ENCODE measurements at places on chromosomes 4 and X.

GRCh38 chr4:168390041-168390440 lies 71.5 kb upstream of the DDX60 start:
- no peak for DNase-seq

GRCh38 chr4:87506974-87507701 lies 22.0 kb downstream of the SPARCL1 start:
- DNase-seq, result no peak

DNA sequence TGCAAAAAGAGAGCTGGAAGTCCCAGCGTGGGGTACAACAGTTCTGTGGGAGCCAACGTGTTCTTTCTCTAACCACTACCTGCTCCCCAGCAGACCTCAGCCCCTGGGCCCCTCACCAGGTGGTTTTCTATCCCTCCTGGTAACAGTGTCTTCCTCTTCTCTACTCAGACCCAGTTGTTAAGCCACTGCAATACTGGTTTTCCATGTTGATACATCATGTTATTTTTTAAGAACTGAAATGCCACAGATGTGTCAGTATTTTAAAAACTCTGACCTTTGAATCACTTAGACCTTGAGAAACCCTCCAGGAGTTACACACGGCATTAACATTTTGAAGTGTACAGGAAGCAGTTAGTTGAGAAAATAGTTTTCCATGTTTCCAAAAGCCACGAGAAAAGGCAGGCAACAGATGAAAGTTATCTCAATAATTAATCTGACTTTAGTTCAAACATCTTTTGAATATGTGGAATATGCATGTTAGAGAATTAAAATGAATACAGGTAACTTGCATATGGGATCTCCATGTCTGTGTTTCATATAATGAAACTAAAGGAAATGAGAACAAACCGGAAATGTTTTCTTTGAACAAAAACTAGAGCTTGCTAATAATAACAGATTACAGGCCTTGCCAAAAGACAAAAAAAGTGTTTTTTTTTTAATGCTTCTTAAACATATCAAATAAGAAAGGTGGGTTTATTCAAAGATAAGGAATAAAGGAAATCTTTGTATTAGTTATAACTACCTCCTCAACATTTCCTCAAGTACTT lies 108.8 kb downstream of the ZNF827 start:
- DNase-seq, result no peak

DNA sequence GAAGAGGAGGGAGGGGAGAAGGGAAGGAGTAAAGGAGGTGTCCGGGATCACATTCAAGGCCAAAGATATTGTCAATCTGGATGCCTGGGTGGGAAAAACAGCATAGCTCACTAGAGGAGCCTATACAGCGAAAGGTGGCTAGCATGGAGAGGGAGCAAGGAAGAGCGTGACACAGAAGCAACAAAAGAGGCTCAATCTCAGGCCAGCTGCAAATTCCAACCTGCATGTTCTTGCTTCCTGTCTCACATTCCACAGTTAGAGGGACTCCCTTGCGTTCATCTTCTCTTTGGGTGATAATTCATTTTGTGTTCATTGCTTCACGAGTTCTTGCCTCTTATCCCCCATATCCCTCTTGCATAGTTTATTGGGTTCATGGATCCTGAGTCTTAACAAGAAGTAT lies 3.0 kb upstream of the CLNK start:
- no peak for DNase-seq

DNA sequence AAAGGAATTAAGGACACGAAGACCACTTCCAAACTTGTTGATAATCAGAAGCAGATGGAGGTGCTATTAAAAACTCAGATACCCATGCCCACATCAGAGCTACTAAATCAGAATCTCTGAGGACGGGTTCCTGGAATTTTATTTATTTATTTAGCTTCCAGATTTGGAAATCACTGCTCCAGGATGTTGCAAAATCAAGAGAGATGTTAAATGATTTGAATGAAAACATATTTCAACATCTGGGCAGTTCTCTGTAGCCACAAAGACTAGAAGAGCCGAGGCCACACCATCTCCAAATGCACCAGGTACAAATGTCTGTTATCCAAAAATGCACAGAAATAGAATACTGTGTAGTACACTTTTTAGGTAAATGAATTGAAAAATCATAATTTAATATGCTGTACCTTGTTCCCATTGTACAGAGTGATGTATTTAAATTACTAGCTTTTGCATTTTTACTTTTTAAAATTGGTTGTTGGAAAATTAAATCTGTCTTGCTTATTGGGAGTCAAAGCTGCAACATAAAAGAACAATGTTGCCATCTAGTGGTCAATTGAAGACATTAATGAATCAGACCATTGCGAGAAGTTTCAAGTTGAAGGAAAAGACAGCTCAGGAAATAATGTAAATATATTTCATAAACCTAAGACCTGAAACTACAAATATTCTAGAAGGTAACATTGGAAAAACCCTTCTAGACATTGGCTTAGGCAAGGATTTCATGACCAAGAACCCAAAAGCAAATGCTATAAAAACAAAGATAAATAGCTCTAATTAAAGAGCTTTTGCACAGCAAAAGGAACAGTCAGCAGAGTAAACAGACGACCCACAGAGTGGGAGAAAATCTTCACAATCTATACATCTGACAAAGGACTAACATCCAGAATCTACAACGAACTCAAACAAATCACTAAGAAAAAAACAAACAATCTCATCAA lies 151.3 kb upstream of the TTC29 start:
- no peak for DNase-seq

- no peak for DNase-seq
Observed at GRCh38 chr4:180618396-180618795, 1624.8 kb upstream of the TENM3 start.

DNA sequence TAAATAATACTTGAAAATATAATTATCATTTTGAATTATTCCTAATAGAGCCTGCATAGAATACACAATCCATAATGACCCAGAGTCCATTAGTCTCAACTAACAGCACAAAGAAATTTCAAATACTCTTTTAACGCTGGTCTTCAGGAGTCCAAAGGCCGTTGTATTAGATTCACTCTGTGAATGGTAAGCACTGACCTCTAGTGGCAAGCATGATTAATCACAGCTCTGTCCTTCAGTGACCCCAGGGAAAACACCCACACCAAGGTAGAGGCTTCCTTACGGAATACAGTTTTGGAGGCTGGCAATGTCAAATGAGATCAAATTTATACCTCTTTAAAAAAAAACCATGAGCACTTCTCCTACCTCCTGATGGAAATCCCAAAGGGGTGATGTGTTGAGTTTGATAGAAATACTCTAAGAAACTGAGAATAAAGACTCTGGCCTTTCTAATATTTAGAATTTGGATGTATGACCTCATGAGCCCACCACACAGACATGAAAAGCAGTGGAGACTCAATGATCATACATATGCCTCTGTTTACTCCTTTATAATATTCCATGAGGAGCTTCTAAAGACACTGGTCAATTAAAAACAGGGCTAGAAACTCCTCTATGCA lies 147.2 kb upstream of the DKK2 start:
- no peak for DNase-seq

DNA sequence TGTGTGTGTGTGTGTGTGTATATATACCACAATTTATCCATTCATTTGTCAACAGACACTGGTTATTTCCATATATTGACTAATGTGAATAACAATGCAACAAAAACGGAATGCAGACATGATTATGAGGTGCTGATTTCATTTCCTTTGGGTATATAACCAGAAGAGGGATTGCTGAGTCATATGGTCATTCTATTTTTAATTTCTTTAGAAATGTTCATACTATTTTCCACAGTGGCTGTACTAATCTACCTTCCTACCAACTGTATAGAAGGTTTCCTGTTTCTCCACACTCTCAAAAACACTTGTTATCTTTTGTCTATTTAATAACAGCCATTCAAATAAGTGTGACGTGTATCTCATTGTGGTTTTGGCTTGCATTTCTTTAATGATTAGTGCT lies 269.9 kb downstream of the OPHN1 start:
- no peak for DNase-seq

DNA sequence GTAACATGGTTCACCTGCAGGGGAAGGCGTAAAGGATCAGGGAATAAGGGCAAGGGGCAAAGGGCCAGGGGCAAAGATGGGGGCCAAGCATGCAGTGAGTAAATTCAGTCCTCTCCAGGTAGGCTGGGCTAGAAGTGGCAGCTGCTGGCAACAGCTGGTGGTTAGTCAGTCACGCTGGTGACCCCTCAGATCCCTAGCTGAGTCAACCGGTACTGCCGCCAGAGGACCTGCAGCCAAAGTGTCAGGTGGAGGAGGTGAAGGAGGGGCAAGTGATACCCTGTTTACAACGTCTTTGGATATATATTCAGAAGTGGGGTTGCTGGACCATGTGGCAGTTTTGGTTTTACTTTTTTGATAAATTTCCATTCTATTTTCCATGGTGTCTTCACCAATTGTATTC lies 24.6 kb upstream of the NAP1L2 start:
- DNase-seq, result no peak

DNA sequence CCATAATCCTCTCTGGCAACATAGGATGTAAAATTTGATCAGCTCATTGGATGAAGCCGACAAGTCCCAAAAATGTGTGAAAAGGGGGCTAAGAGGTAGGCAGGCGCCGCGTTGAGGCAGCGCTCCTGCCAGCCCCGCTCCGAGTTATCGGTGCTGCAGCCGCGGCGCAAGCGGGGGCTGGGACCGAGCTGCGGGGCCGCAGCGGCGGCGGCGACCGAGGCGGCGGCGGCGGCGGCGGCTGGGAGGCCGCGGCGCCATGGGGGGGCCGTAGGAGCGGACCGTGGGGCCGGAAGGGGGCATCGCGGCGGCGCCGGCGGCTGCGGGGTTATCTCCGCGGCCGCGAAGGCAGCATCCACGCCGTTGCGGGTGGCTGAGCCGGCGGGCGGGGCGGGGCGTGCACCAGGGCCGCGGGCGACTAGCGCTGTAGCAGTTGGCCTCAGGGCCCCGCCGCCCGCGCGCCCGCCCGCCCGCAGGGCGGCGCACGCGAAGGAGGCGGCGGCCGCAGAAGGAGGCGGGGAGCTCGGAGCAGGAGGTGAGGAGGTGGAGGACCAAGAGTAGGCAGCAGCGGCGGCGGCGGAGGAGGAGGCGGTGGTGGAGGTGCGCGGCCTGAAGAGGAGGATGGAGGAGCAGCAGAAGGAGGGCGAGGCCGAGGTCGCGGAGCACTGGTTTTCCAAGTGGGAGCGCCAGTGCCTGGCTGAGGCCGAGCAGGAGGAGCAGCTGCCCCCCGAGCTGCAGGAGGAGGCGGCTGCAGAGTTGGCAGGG lies 126.0 kb upstream of the CXorf66 start:
- no peak for DNase-seq

GRCh38 chr4:109608879-109609278 lies 48.8 kb downstream of the MCUB start:
- DNase-seq, result no peak

DNA sequence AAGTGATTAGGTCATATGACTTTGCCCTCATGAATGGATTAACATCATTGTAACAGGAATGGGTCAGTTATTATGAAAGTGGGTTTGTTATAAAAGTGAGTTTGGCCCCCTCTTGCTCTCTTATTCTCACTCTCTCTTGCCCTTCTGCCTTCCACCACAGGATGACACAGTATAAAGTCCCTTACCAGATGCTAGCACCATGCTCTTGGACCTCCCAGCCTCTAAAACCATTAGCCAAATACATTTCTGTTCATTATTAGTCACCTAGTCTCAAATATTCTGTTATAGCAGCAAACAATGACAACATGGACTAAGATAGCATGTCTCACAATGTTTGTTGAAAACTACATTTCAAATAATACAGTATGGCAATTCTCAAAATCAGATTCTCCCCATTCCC lies 59.7 kb downstream of the RWDD4 start:
- no peak for DNase-seq

DNA sequence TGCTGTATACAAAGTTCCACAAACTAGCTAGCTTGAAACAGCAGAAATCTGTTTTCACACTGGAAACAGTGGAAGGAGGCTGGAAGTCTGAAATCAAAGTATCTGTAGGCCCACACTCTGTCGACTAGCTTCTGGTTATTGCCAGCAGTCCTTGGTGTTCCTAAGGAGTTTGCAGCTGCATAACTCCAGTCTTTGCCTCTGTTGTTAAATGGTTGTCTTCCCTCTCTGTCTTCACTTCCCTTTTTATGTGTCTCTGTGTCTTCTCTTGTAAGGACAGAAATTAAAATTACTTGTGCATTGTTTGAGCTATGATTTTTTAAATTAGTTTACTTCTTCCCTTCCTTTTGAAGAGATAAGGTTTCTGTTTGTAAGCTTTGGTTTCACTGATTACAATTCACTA lies 8.2 kb downstream of the MTHFD2L start:
- no peak for DNase-seq

- DNase-seq, result no peak
Observed at GRCh38 chrX:133655275-133656265, 240.3 kb upstream of the GPC4 start.

DNA sequence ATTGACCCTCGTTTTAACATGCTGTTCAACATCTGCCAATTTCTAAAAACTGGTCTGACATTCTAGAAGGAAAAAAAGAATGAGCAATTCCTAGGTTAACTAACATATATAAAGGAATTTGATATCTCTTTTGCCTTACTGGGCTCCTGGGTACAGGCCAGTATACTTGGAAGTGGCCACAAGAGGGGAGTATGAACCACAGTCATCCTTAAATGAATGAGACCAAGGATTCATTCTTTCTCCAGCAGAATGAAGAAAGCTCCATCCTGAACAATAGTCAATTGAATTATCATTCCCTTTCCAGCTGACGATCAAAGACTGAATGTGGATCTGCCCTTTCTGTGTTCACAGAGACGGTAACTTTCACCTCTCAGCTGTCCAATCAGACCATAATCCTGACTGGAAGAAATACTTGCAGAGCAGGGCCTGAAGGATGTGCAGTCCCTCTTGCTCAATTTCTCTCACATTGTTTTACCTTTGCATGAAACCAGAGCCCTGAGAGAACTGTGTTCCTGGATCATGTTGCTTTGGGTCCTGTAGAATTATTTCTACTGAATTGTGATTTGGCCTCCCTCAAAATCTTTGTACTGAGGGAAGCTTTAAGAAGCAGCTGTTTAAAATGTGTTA lies 14.8 kb upstream of the SPARCL1 start:
- DNase-seq, result no peak

GRCh38 chr4:19969492-19969891 lies 282.2 kb upstream of the SLIT2 start:
- DNase-seq, result no peak

- peak; percentile 31 for DNase-seq
Observed at GRCh38 chr4:151015459-151016347, 619 bp upstream of the LRBA start.

- DNase-seq, result no peak
Observed at GRCh38 chrX:19810006-19810774, 77.2 kb downstream of the SH3KBP1 start.

DNA sequence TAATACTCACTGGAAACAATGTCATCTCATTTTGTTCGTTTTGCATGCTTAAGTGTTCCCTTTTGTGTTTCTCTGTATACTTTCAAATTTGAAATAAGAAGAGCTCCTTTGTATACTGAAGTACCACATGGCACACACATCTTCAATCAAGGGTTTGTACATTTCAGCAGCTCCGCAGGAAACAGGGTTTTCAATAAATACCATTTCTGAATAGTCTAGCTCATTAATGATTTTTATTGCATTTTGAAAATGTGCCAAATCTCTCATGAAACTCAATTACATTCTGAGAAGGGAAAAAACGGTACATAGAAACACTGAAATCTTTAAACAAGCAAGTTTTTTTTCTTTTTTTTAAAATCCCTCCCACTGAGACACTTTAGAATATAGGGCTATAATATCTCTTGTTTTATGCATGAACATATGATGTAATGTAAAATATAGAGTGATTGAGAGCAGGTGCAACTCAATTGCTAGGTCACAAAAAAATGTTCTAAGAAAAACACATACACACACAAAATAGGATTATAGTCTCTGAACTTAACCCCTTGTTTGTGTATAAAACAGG lies 914.2 kb upstream of the PCDH7 start:
- no peak for DNase-seq
